ENCODE measurements at places on chromosomes 6 and 20. TPM values are rescaled to one million over a fixed set of nuclear protein-coding genes. Genes with fewer than 3 reads are reported as not detected.

Gene CBLN4
- not detected for total RNA-seq

GRCh38 chr6:36825994-36826393, 13.2 kb downstream of the CPNE5 start:
- no peak for DNase-seq

Gene SMPDL3A
- total RNA-seq: 4.5 TPM

GRCh38 chr20:11672959-11673358, 244.7 kb upstream of the BTBD3 start:
- DNase-seq: no peak

- no peak for DNase-seq
These were observed 51.6 kb downstream of the SYNDIG1 start for GRCh38 chr20:24521032-24521431.

All from heart left ventricle (tissue), 16 donors.